AML-193 (cell line): ENCODE measurements at places on chromosomes 1 and 21.

GRCh38 chr1:97073936-97074335 lies 352.4 kb downstream of the PTBP2 start:
- no peak for DNase-seq

GRCh38 chr1:91913018-91913417 lies 27.1 kb upstream of the TGFBR3 start:
- DNase-seq: no peak

DNA sequence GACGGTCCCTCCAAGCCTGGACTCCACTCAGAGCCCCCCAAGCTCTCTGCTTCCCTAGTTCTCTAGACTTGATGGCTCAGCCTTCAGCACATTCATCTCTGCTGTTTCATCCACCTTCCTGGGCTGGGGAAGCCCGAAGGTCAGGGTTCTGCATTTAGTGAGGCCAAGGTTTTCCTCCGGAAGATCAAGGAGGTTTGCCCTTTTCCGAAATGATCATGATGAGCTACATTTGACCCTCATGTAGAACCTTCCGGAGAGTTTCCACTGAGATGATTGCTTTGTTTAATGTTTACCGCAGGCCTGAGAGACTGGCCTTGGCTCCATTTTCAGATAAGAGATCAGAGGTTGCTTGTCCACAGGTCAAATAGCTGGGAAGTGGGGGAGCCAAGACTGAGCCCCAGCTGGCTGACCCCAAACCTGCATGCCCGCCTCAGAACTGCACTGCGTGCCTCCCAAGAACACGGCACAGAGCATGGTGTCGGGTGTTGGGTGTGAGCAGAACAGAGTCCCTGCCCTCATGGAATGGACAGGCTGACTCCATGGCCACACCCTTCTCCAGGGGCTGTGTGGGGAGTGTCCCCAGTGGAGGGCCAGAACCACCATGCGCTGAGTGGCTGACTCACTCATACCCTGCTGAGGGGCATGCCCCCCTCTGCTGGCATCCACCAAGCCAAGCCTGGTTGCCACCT lies 200.8 kb upstream of the TMEM51 start:
- no peak for DNase-seq

- DNase-seq: no peak
These were observed 37.0 kb downstream of the ARHGEF11 start for GRCh38 chr1:157008502-157008901.

- no peak for DNase-seq
These were observed 18.0 kb upstream of the PIK3CD start for GRCh38 chr1:9633493-9633892.

DNA sequence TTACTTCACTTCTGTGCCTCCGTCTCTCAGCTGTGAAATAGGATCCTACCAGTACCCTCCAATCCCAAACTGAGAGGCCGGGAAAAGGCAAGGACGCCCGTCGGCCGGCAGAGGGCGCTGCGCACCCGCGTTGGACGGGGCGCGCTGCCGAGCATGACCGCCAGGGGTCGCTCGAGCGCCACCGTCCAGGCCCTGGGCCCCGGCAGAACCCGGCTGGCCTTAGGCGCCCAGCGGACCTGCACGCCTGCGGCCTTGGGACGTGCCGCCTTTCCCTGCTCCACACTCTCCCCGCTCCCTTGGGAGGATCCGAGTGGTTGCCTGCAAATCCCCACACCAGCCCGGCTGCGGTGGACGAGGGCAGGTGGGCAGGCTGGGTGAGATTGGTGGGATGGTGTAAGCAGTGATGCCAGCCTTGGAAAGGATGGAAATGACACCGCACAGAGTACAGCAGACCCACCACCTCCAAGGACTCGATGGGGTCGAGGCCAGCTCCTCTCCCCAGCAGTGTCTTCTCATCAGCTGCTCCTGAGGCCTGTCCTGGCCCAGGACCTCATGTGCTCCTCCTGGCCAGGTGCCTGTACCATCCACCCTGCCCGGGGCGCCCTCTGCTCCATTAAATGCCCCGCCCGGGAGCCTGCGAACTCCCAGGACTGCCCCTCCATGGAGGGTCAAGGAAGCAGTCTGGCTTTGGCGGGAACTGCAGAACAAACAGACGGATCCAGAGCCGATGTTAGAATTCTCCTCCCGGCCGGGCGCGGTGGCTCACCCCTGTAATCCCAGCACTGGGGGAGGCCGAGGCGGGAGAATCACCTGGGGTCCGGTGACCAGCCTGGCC lies 47.4 kb upstream of the LBR start:
- peak; percentile 36 for DNase-seq

DNA sequence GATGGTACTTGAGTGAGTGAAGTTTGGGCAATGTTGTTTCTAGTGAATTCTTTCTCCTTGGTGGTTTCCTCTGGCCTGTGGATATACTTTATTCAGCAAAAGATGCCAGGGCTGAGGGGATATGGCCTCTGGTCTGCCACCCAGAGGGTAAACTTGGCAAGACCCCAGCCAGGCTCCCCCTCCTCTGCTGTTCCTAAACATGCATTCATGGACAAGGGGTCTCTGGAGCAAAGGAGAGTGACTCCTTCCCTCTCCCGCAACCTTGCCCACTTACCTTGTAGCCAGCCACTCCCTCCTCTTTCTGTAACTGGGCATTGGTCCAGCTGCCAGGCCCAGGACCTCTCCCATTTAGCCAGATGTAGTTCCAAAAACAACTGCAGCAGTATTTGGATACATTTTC lies 43.8 kb downstream of the RUNX3 start:
- no peak for DNase-seq

GRCh38 chr1:153228491-153228890 lies 11.1 kb downstream of the PRR9 start:
- DNase-seq: no peak

- no peak for DNase-seq
These were observed at the start of gene IL12RB2 for GRCh38 chr1:67307251-67308060. Gene IL12RB2, plus strand, starts transcription at chr1:67307873. Its CDS starts 12,496 bp downstream, at chr1:67320369.

DNA sequence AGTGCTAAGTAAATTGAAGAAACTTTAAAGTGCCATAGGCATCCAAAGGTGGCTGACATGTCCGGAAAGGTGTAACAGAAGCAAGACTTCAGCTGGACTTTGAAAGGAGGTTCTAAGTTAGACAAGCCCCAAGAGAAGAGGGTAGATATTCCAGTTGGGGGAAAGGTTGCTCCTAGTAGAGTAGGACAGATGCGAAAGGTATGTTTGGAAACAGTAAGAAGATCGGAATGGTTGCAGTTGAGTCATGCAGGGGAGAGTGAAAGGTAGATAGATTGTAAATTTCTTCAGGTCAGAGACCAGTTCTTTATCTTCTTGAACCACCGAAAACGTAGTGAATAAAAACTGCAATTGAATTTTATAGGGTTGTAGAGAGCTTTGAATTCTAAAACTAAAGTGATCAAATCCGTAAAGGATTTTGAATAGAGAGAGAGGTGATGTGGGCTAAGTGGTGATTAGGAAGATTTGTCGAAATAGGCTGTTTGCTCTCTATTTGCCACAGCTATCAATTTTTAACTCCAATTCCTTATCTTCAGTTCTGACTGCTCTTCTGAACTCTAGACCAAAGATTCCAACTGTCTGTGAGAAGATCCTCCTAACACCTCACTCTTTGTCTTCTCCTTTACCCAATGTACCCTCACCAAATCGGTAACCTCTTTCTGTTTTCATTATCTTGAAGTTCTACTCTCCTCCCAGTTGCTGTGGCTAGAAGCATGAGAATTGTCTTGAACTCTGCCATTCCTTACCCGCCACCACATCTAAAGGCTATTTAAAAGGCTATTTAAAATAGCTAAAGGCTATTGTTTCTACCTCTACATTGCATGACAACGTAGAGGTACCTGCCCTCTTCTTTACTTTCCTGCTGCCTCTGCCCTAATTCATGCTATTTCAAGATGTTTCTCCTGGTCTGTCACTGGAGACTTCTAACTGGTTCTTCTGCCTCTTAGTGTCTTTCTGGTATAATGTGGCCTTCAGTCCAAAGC lies 16.7 kb downstream of the MACF1 start:
- DNase-seq: no peak

DNA sequence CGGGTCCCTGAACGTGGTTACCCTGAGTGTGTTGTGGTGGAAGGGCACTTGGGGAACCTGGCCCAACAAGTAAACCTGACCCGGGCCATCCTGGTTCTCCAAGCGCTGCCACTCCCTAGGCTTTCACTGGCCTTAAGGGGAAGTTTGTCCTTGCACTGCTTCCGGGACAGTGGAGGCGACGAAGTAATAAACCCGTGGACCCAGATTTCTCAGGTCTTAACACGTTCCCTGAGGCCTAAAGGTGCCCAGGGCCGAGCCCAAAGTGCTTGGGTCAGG lies 261 bp upstream of the CCDC24 start:
- DNase-seq: peak; percentile 40

DNA sequence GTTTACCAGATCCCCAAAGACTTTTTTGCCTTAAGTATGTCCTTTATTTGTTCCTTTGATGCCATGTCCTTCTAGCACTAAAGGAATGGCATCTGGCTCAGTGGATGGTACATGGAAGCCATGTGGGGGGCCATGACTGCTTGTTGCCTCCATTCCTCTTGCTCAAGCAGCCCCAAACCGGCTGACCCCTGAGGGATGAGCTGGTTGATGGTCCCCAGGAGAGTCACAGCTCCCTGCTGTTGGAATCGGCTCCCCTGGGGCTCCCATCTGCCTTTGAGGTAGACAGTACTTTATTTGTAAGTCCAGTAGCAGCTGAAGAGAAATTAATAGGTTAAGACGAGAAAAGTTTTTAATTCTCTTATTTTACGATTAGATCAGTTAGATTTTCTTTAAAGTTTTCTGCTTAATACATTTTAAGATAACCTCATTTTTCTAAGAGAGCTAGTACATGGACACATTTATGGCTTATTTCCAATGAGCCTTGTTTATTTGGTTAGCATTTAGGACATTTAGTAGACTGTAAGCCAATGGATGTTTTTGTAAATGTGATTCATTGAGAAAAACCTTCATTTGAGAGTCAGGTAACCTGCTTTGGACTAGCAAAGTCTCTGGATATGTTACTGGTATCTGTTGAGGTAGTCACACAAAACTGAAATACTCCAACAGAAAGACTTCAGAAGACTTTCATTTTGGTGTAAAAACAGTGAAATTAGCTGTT lies 88.2 kb downstream of the CAMTA1 start:
- DNase-seq: no peak

- no peak for DNase-seq
These were observed 10.3 kb downstream of the ADGRB2 start for GRCh38 chr1:31753707-31754349.

- no peak for DNase-seq
These were observed 71.1 kb upstream of the F3 start for GRCh38 chr1:94612525-94613204.

GRCh38 chr1:75134647-75135572 lies 722 bp downstream of the LHX8 start:
- no peak for DNase-seq

GRCh38 chr1:12095452-12096263 lies 32.6 kb downstream of the TNFRSF8 start:
- no peak for DNase-seq

- DNase-seq: no peak
These were observed 17.0 kb upstream of the GPR37L1 start for GRCh38 chr1:202105571-202106339.

GRCh38 chr1:56330391-56331026 lies 248.9 kb downstream of the PLPP3 start:
- no peak for DNase-seq

GRCh38 chr1:222919478-222919865 lies 104.6 kb downstream of the DISP1 start:
- no peak for DNase-seq

- DNase-seq: no peak
These were observed 48.1 kb upstream of the WNT2B start for GRCh38 chr1:112460615-112461014.

GRCh38 chr1:51234721-51235425 lies 1.2 kb upstream of the RNF11 start:
- DNase-seq: peak; percentile 85

DNA sequence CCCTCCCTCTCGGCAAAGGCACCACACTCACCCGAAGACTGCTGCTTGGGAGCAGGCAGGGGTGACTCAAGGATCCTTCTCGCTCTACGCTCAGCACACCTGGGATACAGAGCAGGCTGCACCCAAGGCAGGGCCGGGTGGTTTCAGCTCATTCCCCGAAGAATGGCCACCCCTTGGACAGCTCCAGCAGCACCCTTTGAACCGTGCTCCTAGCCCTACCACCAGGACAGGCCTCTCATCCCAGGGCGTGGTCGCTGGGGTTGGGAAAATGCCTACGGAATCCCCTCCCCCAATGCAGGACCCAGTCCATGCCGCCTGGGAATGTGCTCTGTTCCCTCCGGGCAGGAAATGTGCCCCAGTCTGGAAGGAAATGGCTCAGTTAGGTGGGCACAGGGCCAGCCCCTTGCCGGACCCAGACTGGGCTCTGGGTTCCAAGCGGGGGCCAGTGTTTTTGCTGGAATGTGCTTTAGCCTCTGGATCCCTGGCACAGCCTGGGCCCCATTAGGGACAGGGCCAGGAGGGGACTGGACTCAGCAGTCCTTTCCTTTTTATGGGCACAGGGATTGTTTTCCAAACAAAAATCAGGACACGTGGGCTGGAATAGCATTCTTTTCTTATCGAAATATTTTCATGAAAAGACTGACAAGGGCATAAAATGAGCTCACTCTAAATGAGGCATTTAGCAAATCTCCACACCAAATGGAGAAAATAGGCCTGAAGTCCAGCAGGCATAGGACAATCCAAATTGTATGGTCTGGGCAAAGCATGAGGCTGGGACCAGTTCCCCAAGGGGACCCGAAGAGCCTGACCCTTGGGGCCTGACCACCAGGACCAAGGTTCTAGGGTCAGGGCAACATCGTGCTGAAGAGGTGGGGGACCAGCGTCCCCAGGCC lies 7.3 kb downstream of the TMEM82 start:
- no peak for DNase-seq

DNA sequence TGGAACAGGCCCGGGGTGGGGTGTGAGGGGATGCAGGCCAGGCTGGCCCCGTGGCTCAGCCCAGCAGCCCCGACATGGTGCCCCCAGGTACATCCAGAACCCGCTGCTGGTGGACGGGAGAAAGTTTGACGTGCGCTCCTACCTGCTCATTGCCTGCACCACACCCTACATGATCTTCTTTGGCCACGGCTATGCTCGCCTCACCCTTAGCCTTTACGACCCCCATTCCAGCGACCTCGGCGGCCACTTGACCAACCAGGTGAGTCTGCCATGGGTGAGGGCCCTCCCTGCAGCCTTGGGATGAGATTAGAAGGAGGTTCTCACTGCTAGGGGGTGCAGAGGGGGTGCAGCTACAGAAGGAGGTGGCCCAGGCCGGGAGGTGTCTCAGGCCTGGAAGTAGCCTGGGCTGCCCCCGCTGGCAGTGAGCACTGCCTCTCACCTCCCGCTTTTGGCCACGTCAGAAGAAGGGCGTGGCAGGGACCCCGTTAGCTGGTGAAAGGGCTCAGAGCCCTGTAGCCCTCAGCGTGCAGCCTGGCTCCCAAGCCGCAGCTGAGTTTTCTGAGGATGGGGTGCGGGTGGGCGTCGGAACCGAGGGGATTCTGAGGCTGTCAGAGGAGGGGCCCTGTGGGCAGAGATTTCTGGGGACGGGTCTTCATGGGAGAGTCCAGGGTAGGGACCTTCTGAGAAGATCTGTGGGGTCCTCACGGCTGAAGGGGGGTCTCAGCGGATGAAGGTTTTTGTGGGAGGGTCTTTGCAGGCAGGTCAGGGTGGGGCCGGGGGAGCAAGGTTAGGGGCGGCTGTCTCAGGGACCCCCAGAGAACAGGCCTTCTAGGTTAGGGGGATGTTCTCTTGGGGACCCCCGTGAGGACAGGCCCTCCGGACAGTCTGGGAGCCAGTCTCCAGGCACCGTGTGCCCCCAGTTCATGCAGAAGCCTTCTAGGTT lies 10.4 kb downstream of the TTLL10 start:
- no peak for DNase-seq
